ENCODE measurements at places on chromosomes 6 and 20. TPM values are rescaled to one million over a fixed set of nuclear protein-coding genes. Genes with fewer than 3 reads are reported as not detected.

POPDC3 gene
- not detected for total RNA-seq

EBF4 gene
- 0.13 TPM for total RNA-seq

MDFI gene
- total RNA-seq = not detected

CASS4 gene
- 0.21 TPM for total RNA-seq

TREML2 gene
- 6.8 TPM for total RNA-seq

SMLR1 gene
- 0.08 TPM for total RNA-seq

E2F1 gene
- total RNA-seq = 41.5 TPM

DDO gene
- not detected for total RNA-seq

HUS1B gene
- 0.45 TPM for total RNA-seq

GSTA2 gene
- total RNA-seq = not detected

F13A1 gene
- total RNA-seq = 1.6 TPM

ARHGAP18 gene
- 35.0 TPM for total RNA-seq

RIMS1 gene
- 0.58 TPM for total RNA-seq

TRIM15 gene
- total RNA-seq = not detected

ZNF311 gene
- not detected for total RNA-seq

TMEM200A gene
- 9.0 TPM for total RNA-seq

UBE2J1 gene
- 84.3 TPM for total RNA-seq

FLRT3 gene
- 0.11 TPM for total RNA-seq

ERVFRD-1 gene
- not detected for total RNA-seq

- no peak overlapping the region for H3K4me3 ChIP-seq
- H3K4me1 ChIP-seq = no peaks in the 10 kb centered on the region
- H3K36me3 ChIP-seq = no peaks in the 10 kb centered on the region
- H3K27me3 ChIP-seq = no peaks in the 10 kb centered on the region
These were observed 30.6 kb downstream of the REPS1 start for GRCh38 chr6:138957484-138957883.

- no peak for DNase-seq
- H3K4me3 ChIP-seq = no peak overlapping the region
- H3K4me1 ChIP-seq = peaks cover 24% of the 10 kb centered on the region
- H3K27ac ChIP-seq = no peak overlapping the region
- no peaks in the 10 kb centered on the region for H3K36me3 ChIP-seq
These were observed 12.3 kb upstream of the CCDC167 start for GRCh38 chr6:37511910-37512399.

DNA sequence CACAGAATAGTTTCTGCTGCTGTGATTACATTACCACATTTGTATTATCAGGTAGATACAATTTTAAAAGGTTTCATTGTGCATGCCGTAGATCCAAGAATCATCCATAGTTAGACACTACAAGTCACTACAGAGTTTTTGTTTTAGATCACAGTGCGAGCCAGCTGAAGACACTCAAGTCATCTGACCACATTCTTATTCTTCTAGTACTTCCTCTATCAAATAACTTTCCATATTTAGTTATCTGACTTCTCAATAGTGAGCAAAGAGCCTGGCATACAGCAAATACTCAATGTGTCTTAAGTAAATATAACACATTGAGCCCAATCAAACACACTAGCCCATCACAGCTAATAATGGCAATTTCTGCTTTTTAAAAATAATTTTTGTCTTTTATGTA is 195.4 kb downstream of the ASCC3 start:
- no peak overlapping the region for H3K4me3 ChIP-seq
- no peaks in the 10 kb centered on the region for H3K36me3 ChIP-seq
- H3K4me1 ChIP-seq = no peaks in the 10 kb centered on the region
- H3K27me3 ChIP-seq = no peaks in the 10 kb centered on the region
- H3K27ac ChIP-seq = no peak overlapping the region
- no peak for DNase-seq

GRCh38 chr6:163507965-163508364 is 93.4 kb downstream of the QKI start:
- H3K36me3 ChIP-seq = no peaks in the 10 kb centered on the region
- no peaks in the 10 kb centered on the region for H3K27me3 ChIP-seq
- H3K27ac ChIP-seq = no peak overlapping the region
- no peaks in the 10 kb centered on the region for H3K4me1 ChIP-seq
- H3K4me3 ChIP-seq = no peak overlapping the region

DNA sequence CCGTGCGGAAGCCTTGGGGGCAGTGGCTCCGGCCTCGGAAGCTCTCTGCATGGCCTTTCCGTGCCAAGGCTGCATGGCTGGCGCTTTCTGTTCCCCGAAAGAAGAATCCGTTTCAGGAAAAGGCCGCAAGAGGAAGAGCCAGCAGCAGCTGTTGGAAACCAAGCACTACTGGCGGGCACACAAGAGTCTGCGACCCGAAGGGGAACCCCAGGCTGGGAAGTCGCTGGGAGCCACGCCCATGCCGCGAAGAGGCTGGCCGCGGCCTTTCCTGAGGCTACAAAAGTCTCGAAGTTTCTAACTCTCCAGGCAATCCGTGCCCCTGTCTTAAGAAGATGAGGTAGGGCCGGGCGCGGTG is at the start of gene CGAS:
CGAS (minus strand) TSS at position 191 of the 355 bp plus-strand sequence; CDS start at position 75, 116 bp downstream.
- no peak for DNase-seq
- peak within 1 kb of the TSS; percentile 95 for H3K27ac ChIP-seq

- no peak overlapping the region for H3K4me3 ChIP-seq
- no peak for DNase-seq
- no peak overlapping the region for H3K27ac ChIP-seq
These were observed 35.2 kb downstream of the PLCG1 start for GRCh38 chr20:41172296-41173140.

DNA sequence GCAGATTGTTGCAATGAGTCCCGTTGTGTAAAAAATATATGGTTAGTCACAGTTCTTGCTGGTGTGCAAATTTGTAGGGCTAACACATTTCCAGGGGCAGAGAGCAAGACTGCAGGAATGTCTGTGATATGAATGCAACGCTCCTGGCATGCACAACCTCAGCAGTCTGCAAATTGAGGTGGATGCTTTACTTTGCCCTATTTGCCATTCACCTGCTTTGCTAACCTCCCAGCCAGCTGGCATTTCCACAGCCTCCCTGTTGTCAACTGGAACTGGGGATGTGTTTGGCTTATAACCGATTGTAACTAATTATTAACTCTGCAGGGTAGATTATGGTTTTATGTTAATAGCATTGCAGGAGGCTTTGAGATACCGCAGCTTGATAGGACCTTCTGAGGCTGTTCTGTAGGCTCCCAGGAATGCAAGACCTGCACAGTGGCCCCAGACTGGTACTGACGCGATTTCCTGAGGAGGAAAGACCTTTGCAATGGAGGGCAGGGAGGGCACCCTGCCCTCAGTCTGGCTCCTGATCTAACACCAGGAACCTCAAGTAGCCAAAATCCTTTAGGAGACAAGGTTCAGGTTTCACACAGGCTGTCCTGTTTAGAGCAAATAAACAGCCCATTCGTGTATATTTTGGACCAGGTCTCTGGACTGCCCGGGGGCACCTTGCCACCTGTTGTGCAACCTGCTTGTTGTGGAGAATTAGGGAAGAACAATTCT is 53.4 kb downstream of the EDN1 start:
- H3K36me3 ChIP-seq = no peaks in the 10 kb centered on the region
- H3K27ac ChIP-seq = no peak overlapping the region
- no peak for DNase-seq

GRCh38 chr20:37192137-37192854 is 12.9 kb upstream of the MROH8 start:
- H3K4me1 ChIP-seq = peaks cover 17% of the 10 kb centered on the region
- no peak for DNase-seq
- no peak overlapping the region for H3K4me3 ChIP-seq
- no peak overlapping the region for H3K27ac ChIP-seq

GRCh38 chr20:24108581-24108980 is 120.0 kb upstream of the GGTLC1 start:
- DNase-seq = no peak
- H3K4me3 ChIP-seq = no peak overlapping the region
- H3K36me3 ChIP-seq = no peaks in the 10 kb centered on the region

- no peak overlapping the region for H3K4me3 ChIP-seq
- DNase-seq = no peak
- no peaks in the 10 kb centered on the region for H3K4me1 ChIP-seq
- H3K36me3 ChIP-seq = peaks cover 12% of the 10 kb centered on the region
These were observed 29.0 kb downstream of the NFATC2 start for GRCh38 chr20:51513545-51513944.

- H3K27me3 ChIP-seq = no peaks in the 10 kb centered on the region
- no peak overlapping the region for H3K27ac ChIP-seq
- peaks cover 3% of the 10 kb centered on the region for H3K36me3 ChIP-seq
- no peak overlapping the region for H3K4me3 ChIP-seq
- no peak for DNase-seq
These were observed 42.0 kb downstream of the UQCC1 start for GRCh38 chr20:35369804-35370203.

GRCh38 chr20:6812530-6812929 is 45.0 kb downstream of the BMP2 start:
- no peak overlapping the region for H3K27ac ChIP-seq
- no peaks in the 10 kb centered on the region for H3K27me3 ChIP-seq
- DNase-seq = no peak
- no peaks in the 10 kb centered on the region for H3K36me3 ChIP-seq
- no peak overlapping the region for H3K4me3 ChIP-seq

DNA sequence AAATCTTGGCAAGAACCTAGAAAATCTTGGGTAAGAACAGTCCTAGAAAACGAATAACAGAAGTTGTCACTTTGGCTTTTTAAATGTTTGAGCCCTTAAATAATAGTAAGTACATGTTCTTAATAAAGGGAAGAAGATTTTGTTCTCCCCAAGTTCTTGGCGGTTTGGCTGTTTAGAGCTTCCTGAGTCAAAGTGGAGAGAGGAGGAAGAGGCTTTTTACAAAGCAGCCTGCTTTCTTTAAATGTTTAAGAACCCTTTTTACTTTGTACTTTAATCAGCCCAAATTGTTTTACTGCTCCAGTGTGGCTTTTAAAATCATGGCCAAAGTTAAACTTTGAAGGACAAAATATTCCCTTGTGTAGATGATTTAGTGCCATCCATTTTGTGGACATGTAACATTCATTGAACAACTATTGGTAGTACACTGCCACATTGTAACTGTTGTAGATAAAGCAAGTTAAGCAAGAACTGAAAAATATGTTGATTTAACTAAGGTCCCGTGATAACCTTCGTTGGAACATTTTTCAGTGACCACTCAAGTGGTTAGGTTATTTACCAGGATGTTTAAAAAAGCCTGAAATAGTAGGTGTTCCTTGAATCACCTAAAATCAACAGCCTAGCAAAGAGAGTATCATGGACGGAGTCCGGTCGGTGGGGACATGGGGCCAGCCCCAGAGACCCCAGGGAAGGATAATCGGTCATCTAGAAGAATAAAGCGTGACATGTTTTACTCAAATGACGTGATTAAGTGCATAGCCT is 2.4 kb downstream of the AMD1 start:
- H3K27ac ChIP-seq = peak overlapping the region; percentile 93
- no peak for DNase-seq
- no peaks in the 10 kb centered on the region for H3K36me3 ChIP-seq
- peak overlapping the region; percentile 94 for H3K4me3 ChIP-seq
- H3K27me3 ChIP-seq = no peaks in the 10 kb centered on the region
- H3K4me1 ChIP-seq = peaks cover 41% of the 10 kb centered on the region

- no peaks in the 10 kb centered on the region for H3K27me3 ChIP-seq
- no peaks in the 10 kb centered on the region for H3K4me1 ChIP-seq
- no peak overlapping the region for H3K27ac ChIP-seq
- DNase-seq = no peak
- H3K36me3 ChIP-seq = no peaks in the 10 kb centered on the region
These were observed 92.5 kb upstream of the ADGRF1 start for GRCh38 chr6:47134476-47135189.

DNA sequence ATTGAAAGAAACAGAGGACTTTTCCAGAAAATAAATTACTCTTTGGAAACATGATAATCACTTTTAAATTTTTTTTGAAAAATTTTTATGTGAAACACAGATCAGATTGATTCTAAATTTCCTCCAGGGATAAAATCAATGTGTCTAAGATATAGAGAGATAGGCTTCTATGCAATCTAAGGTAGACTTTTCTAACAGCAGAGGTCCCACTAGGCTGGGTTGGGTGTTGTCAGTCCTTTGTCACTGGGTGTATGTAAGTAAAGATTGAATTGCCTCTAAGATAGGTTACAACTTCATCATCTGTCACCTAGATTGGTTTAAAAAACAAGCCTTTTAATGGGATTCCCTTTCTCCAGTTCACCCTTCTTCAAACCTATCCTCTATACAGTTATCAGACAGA is 449.9 kb downstream of the DHX35 start:
- no peak for DNase-seq
- H3K36me3 ChIP-seq = no peaks in the 10 kb centered on the region
- H3K4me3 ChIP-seq = no peak overlapping the region
- H3K4me1 ChIP-seq = no peaks in the 10 kb centered on the region

DNA sequence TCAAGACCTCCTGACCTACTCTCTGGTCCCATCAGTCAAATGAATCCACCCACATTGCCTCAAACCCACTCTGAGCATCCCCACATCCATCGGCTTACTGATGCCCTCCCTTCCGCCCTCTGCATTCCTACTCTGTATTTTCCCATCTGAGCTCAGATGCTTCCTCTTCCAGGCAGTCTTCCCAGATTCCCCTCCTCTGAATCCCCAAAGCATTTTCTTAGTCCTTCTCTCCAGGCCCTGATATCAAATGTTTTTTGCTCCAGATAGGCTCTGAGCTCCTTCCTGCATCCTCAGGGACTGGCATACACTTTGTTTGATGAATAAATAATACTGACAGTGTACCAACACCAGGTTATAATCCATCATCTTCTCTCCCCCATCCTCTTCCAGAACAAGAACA is 3.9 kb downstream of the PLTP start:
- DNase-seq = no peak
- no peaks in the 10 kb centered on the region for H3K27me3 ChIP-seq
- no peaks in the 10 kb centered on the region for H3K36me3 ChIP-seq
- no peak overlapping the region for H3K4me3 ChIP-seq
- H3K27ac ChIP-seq = no peak overlapping the region
- H3K4me1 ChIP-seq = peaks cover 15% of the 10 kb centered on the region

DNA sequence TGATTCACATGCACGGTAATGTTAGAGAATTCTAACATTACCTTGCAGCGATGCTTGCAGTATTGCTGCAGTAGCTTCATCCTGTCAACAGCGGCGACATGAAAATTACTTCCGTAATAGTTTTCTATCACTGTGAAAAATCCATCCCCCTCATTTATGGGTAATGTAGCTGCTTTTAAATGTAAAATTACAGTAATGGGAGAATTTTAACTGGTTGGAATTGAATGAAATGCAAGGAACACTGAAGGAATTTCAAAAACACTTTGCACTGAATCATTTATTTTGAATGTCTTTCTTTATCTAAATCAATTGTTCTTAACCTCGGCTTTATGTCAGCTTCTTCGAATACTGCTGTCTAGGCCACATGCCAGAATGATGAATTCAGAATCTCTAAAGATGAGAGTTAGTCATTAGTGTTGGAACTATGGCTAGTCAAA is 102.4 kb upstream of the HIVEP1 start:
- no peak overlapping the region for H3K4me3 ChIP-seq
- no peak overlapping the region for H3K27ac ChIP-seq
- no peaks in the 10 kb centered on the region for H3K4me1 ChIP-seq
- H3K27me3 ChIP-seq = no peaks in the 10 kb centered on the region
- no peaks in the 10 kb centered on the region for H3K36me3 ChIP-seq

GRCh38 chr6:27126815-27127537 is 120.5 kb upstream of the PRSS16 start:
- peaks cover 16% of the 10 kb centered on the region for H3K4me1 ChIP-seq
- H3K36me3 ChIP-seq = peaks cover 3% of the 10 kb centered on the region
- peak overlapping the region; percentile 93 for H3K27ac ChIP-seq
- peak overlapping the region; percentile 72 for H3K4me3 ChIP-seq
